ENCODE measurements at places on chromosomes 2 and 18. TPM values are rescaled to one million over a fixed set of nuclear protein-coding genes. Genes with fewer than 3 reads are reported as not detected.

LRP2 gene
- not detected for total RNA-seq

TRPM8 gene
- not detected for total RNA-seq

- H3K27me3 ChIP-seq = no peaks in the 10 kb centered on the region
- peaks cover 5% of the 10 kb centered on the region for H3K4me1 ChIP-seq
- H3K4me3 ChIP-seq = peak overlapping the region; percentile 58
- peak overlapping the region; percentile 95 for H3K27ac ChIP-seq
- no peaks in the 10 kb centered on the region for H3K36me3 ChIP-seq
Observed at GRCh38 chr2:11482473-11483035, 16.6 kb upstream of the E2F6 start.

GRCh38 chr2:232142049-232142448, 180.5 kb downstream of the DIS3L2 start:
- H3K4me3 ChIP-seq = no peak overlapping the region
- peak; percentile 18 for DNase-seq
- no peaks in the 10 kb centered on the region for H3K4me1 ChIP-seq
- H3K27me3 ChIP-seq = no peaks in the 10 kb centered on the region

DNA sequence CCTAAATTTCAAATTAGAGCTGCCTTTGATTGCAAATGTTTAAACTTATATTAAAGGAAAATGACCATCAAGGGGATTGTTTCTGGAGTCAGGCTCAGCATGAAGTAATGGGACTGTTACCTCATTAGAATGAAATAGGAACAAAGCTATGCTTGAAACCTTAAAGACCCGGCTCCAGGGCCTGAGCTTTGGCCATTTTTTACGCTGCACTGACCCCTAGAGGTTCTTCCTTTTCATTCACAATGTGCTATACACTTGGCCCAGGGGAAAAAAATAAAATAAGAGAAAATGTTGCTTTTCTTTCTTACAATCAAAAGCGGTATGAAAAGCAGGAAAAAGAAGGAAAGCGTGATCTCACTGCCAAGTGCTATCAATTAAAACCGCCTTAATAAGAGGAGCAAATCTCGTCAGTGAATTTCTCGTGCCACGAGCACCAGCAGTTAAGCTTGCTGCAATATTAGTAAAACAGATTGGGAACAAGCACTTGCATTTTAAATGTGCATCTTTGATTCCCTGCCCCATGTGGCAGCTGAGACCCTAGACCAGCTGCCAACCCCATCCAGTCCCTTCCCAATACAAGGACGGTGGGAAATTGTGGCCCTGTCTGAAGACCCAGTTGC, 96.6 kb downstream of the MBD2 start:
- no peaks in the 10 kb centered on the region for H3K27me3 ChIP-seq
- no peaks in the 10 kb centered on the region for H3K4me1 ChIP-seq
- H3K27ac ChIP-seq = no peak overlapping the region
- H3K4me3 ChIP-seq = no peak overlapping the region
- DNase-seq = no peak

All from uterus (tissue), 4 donors.